Activated T-cell treated with anti-CD3 and anti-CD28 coated beads for 1 hour (primary cell): ENCODE measurements at places on chromosomes 11 and 22.

DNA sequence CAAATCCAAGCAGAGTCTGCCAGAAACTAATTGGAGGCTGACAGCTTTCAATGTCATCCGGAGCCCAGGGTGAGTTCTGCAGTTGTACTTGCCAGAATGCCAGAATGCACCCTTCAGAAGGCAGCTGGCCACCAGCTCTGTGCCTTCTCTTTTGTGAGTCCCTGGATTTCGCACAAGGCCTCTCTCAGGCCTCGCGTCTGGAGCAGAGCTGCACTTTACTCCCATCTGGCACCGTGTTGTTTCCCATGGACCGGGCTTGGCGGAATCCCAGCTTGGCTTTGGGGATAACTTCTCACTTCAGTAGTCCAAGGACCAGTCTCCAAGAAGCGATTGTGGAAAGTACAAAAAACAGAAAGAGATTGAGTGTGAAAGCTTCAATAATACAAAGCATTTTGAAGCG is 451.3 kb upstream of the KIRREL3 start:
- no peak for DNase-seq

DNA sequence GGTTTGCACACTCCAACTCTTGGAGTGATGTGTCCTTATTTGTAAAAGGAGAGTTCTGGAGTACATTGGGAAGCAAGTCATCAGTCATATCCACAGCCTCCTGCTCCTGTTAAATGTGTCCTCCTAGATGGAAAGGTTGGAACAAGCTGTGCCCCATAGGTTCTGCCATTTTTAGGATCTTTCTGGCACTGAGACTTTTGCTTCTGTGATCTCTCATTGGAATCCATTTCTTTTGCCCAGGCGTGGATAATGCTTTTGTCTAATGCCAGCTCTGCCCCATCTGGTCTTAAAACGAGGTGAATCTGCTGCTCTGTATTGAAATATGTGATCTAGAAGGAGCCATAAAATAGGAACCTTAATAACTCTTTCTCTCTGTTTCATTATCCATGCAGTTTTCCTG is 66.4 kb downstream of the ZBTB16 start:
- DNase-seq = no peak

DNA sequence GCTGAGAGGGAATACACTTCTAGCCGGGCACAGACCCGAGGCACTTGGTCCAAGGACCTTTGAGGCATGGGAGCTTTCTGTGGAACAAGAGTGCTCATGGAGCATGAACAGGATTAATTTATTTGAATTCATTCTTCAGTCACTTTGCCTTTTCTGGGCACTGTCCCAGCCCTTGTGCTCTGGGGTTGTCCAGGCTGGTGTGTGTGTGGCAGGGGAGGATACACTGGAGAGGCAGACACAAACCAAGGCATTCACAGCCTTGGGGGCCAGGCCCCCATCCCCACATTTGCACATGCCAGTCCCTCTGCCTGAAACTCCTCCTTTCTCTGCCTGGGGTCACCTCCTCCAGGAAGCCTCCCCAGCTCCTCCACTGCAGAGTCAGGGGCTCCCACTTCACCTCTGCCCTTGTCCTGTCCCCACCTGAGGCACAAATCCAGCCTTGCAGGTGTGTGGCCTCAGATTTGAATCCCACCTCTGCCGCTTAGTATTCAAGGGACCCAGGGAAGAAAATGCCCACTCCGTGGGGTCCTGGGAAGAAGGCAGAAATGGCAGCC is 55.5 kb downstream of the MYO7A start:
- DNase-seq = no peak

DNA sequence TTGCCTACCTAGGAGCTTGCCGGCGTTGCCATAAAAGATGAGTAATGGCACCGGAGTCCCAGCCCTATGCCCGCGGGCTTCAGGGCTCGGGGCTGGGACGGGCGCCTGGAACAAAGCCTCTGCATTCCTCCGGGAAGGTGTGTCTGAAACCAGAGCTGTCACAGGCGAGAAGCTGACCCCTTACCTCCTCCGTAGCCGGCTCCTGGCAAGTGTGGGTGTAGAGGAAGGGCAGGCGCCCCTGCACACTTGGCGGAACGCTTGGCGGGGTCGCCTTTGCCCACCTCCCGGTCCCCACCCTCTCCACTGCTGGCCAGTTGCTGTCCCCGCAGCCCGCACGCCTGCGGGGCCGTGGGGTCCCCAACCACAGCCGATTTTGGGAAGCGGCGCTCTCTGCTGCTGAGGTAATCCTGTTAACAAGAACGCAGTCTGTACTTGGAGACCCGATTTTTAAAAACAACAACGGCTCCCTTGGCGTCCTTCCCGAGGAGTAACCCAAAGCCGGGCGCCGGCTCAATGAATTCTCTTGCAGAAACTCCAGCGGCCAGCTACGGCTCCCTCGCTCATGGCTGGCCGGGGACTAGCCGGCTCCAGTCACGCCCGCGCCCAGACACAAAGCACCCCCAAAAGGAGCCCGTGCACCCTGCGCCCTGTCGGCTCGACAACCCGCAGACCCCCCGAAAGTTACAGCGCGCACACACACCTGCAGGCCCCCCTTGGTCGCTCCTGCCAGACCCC is 89.2 kb downstream of the PLEKHA7 start:
- DNase-seq = no peak

GRCh38 chr11:35363854-35364780 is 55.2 kb downstream of the SLC1A2 start:
- DNase-seq = no peak

GRCh38 chr11:92324890-92325289 is 100.3 kb downstream of the FAT3 start:
- DNase-seq = no peak

DNA sequence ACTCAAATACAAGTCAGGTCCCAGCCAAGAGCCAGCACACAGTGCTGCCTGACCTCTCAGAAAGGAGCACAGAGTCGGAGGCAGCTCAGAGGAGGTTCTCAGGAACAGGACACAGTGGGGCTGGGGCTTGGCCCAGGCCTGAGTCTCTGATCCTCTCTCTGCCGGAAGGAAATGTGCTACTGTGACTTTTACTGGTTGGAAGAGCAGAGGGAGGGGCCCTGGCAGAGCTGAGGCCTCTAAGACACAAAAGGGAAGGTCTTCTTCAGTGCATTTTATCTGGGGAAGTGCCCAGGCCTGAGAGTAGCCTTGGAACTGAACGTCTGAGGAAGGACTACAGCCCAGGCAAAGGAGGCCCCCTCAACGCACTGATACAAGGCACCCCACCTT is 16.2 kb upstream of the CASTOR1 start:
- DNase-seq = peak; percentile 36

DNA sequence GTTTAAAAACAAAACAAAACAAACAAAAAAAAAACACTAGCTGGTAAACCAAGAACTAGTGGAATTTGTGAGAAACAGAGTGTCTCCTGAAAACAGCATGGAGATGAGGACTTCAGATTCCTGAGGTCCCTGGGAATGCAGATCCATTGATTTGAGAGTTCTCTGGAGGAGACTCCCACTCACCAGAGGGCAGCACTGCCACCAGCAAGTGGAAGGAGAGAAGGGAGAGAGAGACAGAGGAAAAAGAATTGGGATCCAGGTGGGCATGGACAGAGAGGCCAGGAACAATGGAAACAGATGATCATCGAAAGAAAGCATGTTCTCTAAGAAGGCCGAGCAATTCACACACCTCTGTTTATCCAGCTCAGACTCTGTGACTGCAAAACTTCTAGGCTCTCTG is 31.8 kb downstream of the ETS1 start:
- no peak for DNase-seq

GRCh38 chr11:90803366-90803765 is 580.5 kb upstream of the CHORDC1 start:
- DNase-seq = no peak
